Type B pancreatic cell (in vitro differentiated cells): ENCODE measurements at places on chromosomes 6 and 20.

DNA sequence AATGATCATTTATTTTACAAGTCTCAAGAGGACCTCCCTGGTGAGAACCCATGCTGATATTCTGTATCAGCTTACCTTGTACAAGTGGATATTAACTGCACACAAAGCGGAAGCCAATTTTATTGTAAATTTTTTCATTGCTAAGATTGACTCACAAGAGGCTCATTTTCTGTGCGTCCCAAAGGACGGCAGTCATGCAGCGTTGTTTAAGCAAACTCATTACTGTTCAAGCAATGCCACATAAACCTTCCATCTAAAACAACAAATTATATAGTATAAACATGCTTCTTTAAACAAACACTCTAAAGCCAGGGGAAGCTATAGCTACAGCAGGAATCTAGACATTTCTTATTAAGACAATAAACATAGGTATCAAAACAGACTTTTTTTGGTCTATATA, 575.3 kb downstream of the FRK start:
- DNase-seq: no peak

DNA sequence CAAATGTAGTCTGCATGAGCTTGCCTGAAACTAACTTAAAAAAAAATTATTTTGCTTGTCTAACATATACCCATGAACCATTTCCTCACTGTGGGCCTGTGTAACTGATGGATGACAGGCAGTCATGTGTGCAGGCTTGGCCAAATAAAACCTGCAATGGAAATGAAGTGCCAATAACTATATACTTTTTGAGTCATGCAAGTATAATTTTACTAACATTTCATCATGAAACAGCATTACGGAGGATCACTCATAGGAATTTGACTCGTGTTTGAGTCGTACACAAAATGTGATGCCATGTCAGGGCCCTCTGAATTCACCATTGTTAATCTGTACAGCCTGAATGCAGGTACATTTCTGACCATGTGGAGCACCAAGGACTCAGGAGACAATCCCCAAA, 46.6 kb downstream of the HDDC2 start:
- no peak for DNase-seq

GRCh38 chr6:26211963-26212362, 124.7 kb downstream of the HFE start:
- DNase-seq: no peak

DNA sequence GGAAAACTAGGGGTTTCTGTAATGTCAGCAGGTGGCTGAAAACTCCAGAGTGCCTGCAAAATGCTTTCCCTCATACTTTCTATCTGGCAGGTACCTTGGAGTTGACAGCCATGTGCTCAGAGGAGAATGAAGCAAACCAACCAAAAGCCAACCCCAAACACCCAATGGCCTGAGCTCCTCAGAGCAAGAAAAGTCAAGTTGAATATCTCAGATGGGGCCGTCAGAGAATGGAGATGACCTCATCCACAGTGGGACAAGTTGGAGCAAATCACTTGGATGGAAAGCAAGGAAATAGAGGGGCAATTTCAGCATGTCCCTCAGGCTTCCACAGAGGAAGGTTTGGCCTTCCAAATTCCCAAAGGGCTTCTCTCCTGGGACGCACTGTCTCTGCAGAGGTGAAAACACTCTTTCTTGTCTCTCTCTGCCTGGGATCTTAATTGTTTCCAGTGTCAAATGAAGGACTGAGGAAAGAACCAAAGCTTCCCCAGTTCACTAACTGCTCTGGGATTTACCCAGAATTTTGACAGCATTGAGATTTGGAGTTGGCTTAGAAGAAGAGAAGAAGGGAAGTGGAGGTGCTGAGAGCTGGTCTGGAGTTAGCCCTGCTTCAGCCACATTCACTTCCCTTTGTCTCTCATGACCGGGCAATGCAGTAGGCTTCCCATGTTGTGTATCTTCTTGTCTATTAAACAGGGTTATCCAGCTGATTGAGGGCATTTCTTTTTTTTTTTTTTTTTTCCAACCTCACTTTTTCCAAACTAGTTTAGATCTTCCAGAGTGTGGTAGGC, 42.2 kb downstream of the PRND start:
- no peak for DNase-seq

DNA sequence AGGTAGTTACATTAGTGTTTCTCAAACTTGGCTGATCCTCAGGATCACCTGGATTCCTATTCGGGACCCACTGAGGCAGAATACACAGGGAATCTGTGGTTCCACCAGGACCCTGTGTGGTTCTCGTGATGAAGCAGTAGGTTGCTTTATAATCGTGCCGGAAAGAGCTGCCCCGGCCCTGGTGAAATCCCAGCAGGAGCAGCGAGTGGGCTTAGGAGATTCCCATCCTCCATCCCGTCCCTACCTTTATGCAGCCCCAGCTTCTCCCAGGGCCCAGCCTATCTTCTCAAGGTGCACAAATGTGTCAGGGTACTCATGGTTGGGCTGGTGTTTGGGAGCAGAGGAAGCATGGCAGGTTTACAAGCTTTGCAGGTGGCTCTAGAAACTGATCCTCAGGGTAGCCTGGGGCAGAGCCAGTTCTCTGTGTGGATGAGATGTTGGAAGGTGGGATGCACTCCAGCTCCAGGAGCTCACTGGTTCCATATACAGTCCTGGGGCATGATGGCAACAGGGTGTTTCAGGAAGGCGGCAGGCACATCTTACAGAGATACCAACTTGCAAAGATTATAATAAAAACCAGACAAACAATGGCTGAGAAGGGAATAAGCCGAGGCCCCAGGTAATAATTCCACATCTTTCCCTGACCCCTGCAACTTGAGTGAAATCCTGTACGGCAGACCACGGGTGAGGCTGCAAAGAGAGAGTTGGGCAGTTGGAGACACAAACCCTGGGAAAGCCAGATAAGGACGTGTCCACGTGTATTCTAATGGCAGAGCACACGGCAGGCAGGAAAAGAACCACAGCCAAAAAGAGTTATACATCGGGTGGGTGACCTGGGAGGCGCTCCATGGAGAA, 5.9 kb downstream of the SLC22A1 start:
- no peak for DNase-seq

GRCh38 chr20:37775200-37775599, 81.4 kb downstream of the CTNNBL1 start:
- no peak for DNase-seq

GRCh38 chr20:3545401-3545925, 74.6 kb downstream of the ATRN start:
- DNase-seq: no peak

DNA sequence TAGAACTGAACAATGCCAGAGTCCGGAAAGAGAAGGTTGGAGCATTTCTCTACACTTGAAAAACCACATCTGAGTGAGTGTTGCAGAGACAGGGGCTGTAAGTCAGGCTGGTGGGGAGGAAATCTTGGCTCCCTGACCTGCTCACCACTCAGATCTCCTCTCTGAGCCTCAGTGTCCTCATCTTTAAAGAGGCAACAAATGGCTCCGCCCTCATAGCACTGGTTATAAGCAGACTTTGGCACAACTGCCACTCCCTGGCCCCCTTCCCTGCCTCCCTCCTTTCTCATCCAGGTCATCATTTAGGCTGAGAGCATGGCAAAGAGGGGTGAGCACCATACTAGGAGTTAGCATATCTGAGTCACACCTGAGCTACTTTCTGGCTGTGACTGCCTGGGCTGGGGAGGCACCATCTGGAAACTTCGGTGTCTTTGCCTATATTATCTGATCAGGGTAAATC, 10.6 kb downstream of the SIRPG start:
- DNase-seq: no peak

- DNase-seq: no peak
Measured at GRCh38 chr6:85983032-85983659, 340.5 kb upstream of the SYNCRIP start.

GRCh38 chr6:85436939-85437495, 12.9 kb upstream of the NT5E start:
- no peak for DNase-seq
